NCI-H1436 (cell line): ENCODE measurements at places on chromosomes 6 and 20.

- DNase-seq: no peak
Observed at GRCh38 chr6:105459049-105459448, 56.2 kb upstream of the PREP start.

GRCh38 chr6:20644667-20645370 lies 110.6 kb downstream of the CDKAL1 start:
- DNase-seq: no peak

DNA sequence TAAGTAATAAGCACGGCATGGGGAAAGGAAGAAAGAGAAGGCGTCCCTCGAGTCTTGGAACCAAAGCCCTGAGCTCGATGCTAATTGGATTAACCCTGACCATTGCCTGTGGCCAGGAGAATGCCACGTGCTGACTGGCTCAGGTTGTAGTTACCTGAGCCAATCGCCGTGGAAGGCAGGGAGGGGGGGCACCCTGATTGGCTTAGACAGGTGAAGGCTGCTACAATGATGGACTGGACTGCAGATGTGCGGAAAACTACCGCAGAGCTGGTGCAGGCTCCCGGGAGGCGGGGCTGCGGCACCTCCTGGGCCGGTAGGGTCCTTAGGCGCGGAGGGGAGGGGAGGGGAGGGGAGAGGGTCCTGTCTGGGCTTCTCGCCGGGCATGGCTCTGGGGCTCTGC lies 121.3 kb downstream of the TFAP2C start:
- no peak for DNase-seq

DNA sequence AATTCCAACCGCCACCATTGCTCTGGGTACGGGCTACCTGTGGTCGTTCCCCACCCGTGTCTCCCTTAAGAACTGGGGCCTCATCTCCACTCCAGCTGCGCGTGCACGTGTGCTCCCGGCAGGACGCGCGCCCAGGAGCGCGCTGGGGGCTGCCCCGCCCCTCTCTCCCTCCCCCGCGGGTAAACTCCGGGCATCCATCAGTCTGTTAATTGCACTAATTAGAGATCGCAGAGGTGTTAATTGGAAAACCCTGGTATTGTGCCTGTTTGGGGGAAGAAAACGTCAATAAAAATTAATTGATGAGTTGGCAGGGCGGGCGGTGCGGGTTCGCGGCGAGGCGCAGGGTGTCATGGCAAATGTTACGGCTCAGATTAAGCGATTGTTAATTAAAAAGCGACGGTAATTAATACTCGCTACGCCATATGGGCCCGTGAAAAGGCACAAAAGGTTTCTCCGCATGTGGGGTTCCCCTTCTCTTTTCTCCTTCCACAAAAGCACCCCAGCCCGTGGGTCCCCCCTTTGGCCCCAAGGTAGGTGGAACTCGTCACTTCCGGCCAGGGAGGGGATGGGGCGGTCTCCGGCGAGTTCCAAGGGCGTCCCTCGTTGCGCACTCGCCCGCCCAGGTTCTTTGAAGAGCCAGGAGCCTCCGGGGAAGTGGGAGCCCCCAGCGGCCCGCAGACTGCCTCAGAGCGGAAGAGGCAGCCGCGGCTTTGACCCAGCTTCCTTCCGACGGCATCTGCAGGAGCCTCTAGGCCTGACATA lies 14.4 kb downstream of the FOXP4 start:
- DNase-seq: no peak

GRCh38 chr20:32296412-32296811 lies 19.0 kb downstream of the KIF3B start:
- DNase-seq: no peak

DNA sequence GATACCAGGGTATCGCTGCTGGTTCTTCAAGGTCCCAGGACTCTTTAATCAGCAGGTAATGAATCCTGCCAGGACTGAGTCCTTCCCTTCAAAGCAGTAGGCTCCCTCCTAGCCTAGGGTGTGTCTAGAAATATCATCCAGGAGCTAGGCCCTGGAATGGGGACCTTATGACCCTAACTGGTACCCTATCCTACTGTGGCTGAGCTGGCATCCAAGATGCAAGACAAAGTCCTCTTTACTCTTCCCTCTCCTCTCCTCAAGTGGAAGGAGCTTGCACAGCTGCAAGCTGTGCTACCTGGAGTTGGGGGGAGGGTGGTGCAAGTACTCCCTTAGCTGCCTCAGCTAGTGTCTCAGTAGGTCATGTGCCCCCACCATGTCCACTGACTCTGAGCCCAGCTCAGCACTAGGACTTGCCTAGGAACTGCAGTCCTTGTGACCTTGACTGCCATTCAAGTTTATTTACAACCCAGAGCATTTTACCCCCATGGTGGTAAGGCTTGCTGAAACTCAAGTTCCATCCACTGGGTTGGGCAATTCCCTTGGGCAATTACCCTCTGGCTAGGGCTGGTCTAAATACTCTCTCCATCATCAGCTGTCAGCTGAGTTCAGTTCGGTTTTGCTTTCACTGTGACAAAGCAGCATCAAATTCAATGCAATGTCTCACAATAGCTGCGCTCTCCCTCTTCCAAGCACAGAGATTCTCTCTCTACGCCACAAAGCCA lies 48.4 kb upstream of the TOP1 start:
- no peak for DNase-seq

GRCh38 chr6:169300916-169301315 lies 47.3 kb upstream of the THBS2 start:
- DNase-seq: no peak

DNA sequence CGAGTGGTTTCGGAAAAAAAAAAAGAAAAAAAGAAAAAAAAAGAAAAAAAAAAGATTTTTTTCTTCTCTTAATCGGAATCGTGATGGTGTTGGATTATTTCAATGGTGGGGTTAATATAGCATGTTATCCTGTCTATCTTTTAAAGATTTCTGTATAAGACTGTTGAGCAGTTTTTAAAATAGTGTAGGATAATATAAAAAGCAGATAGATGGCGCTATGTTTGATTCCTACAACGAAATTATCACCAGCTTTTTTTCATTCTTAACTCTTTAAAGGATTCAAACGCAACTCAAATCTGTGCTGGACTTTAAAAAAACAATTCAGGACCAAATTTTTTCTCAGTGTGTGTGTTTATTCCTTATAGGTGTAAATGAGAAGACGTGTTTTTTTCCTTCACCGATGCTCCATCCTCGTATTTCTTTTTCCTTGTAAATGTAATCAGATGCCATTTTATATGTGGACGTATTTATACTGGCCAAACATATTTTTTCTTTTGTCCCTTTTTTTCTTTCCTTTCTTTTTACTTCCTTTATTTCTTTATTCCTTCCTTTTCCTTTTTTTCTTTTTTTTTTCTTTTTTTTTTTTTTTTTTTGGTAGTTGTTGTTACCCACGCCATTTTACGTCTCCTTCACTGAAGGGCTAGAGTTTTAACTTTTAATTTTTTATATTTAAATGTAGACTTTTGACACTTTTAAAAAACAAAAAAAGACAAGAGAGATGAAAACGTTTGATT lies 3.6 kb downstream of the SOX4 start:
- DNase-seq: peak; percentile 40

GRCh38 chr20:17558154-17558940 lies 11.5 kb upstream of the DSTN start:
- DNase-seq: no peak

GRCh38 chr20:17442588-17442987 lies 88.6 kb downstream of the BFSP1 start:
- no peak for DNase-seq

GRCh38 chr6:45388328-45388727 lies 10.6 kb upstream of the SUPT3H start:
- no peak for DNase-seq

GRCh38 chr6:166950443-166950821 lies 5.9 kb downstream of the RNASET2 start:
- no peak for DNase-seq

GRCh38 chr20:20493701-20494100 lies 125.8 kb downstream of the INSM1 start:
- DNase-seq: no peak

- DNase-seq: no peak
Observed at GRCh38 chr6:170416303-170416702, 109.7 kb downstream of the FAM120B start.

DNA sequence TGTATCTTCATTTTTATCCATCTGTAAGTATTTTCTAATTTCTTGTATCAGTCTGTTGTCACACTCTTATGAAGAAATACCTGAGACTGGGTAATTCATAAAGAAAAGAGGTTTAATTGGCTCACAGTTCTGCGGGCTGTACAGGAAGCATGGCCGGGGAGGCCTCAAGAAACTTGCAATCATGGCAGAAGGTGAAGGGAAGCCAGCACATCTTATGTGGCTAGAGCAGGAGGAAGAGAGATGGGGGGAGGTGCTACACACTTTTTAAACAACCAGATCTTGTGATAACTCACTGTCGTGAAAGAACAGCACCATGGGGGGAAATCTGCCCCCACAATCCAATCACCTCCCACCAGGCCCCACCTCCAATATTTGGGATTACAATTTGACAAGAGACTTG lies 10.9 kb upstream of the BCKDHB start:
- no peak for DNase-seq

GRCh38 chr6:43189776-43190304 lies 7.8 kb downstream of the CUL9 start:
- DNase-seq: no peak

DNA sequence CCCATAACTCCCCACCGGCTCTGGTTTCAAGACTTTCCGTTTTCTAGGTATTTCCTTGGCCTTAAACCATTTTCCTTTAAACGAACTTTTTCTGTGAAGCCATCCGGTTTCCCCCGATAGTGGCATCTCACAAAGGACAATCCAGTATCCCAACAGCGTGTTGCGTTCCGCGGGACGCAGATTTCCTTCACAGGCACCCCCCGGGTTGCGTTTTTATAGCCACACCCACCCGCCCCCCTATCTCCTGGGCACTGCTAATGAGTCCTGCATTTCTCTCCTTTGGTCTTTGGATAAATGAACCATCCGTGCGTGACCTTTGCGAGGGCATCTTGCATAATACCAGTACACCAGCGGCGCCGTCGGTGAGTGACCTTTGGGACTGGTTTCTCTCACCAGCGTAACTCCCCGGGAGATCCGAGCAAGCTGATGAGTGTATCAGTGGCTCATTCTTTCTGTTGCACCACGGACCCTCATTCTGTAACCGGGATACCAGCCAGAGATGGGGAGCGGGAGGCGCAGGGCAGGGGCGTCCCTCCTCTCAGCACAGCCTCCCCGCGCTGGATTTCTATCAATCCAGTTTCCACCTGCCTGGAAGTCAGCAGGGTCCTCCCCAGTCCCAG lies 586 bp upstream of the NQO2 start:
- DNase-seq: no peak

DNA sequence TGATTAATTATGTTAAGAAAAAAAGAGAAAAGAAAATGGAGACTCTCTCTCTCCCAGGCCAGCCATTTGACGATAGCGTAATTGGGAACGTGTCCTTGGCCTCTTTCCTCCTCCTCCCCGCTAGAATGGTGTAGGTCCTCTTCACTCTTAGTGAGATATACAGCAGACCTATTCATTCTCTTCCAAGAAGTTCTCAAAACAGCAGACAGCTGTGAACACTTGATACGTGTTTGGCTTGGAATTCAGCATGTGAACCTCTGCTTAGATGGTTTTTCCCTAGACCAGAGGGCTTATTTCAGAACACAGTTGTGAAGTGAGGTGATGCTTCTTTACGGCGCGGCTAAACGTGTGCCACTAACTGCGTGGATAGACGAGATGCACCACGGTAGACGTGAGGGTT lies 32.6 kb upstream of the TULP4 start:
- DNase-seq: no peak

- no peak for DNase-seq
Observed at GRCh38 chr6:120935908-120936307, 398.4 kb downstream of the TBC1D32 start.

DNA sequence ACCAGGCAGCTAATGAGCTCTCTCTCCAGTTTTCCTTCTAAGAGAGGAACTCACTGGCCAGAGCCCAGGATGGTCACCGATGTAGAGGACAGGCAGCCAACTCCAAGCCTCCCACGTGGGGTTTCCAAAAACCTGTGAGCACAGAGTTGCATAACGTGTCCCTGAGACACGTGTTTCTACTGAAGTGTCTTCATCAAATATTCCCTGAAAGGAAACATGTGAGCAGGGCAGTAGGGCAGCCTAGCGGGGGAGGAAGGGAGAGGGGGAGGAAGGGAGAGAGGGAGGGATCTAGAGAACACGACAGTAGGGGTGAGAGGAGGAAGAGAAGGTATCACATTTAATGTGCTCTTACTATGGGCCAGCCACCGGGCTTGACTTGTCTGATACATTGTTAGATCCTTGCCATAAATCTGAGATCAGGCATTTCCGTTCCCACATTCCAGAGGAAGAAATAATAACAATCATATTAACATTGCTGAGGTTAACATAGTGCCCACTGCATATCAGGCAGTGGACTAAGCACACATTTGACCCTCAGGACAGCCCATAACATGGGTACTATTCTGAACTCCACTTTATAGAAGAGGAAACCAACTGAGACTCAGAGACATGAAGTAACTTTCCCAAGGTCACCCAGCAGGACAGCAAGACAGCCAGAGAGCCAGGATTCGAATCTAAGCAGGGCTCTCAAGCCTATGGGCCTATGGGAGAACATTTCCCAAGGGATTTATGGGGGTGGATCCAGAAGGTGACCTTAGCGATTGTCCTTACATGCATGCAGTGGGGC lies 4.5 kb upstream of the SYS1 start:
- DNase-seq: no peak

GRCh38 chr6:137157601-137158000 lies 15.8 kb downstream of the IL22RA2 start:
- no peak for DNase-seq

GRCh38 chr20:56766528-56766927 lies 137.4 kb downstream of the TFAP2C start:
- DNase-seq: no peak

DNA sequence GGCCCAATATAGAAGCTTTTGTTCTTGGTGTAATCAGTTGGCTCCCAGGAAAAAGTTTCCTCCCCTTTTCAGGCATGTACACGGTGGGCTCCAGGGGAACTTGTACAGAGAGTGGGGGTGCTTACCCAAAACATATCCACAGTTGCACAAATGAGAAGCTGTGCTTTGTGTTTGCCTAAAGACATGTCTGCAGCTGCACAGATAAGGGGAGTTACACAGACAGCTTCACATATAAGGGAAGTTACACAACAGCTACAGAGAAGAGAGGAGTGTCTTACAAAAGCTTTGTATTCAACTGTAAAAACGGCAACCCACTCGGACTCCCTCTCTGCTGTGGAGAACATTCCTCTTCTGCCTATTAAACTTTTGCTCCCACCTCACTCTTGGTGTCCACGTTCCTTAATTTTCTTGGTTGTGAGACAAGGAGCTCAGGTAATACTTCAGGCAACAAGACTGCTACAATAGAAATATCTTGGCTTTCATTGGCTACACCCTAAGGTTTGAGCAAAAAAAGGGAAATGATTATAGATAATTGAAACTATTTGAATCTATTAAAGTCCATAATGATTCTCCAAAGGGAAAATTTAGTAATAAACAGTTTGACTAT lies 7.4 kb upstream of the PNRC1 start:
- no peak for DNase-seq

DNA sequence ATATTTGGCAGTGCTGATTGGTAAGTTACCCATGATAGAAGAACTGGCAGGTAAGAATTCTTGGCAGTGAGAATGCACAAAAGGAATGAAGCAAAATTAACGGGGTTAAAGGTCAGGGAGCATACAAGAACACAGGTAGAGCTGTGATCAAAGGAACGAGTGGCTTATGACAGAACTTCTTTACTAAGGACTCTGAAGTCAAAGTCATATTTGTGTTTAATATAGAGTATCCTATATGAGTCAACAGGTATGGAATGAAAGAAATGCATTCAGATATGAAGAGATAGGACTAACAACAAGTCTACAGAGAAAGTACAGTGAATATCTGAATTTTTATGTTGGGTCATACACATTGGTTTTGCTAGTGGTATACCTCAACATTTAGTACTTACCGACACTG lies 209.0 kb upstream of the CITED2 start:
- DNase-seq: no peak

- DNase-seq: no peak
Observed at GRCh38 chr20:23776067-23776771, 25.5 kb upstream of the CST1 start.
